ENCODE measurements at places on chromosomes 6 and 20.

GRCh38 chr20:53205046-53205445 lies 232.9 kb downstream of the TSHZ2 start:
- no peak overlapping the region for H3K27ac ChIP-seq
- no peaks in the 10 kb centered on the region for H3K4me1 ChIP-seq
- no peaks in the 10 kb centered on the region for H3K36me3 ChIP-seq

DNA sequence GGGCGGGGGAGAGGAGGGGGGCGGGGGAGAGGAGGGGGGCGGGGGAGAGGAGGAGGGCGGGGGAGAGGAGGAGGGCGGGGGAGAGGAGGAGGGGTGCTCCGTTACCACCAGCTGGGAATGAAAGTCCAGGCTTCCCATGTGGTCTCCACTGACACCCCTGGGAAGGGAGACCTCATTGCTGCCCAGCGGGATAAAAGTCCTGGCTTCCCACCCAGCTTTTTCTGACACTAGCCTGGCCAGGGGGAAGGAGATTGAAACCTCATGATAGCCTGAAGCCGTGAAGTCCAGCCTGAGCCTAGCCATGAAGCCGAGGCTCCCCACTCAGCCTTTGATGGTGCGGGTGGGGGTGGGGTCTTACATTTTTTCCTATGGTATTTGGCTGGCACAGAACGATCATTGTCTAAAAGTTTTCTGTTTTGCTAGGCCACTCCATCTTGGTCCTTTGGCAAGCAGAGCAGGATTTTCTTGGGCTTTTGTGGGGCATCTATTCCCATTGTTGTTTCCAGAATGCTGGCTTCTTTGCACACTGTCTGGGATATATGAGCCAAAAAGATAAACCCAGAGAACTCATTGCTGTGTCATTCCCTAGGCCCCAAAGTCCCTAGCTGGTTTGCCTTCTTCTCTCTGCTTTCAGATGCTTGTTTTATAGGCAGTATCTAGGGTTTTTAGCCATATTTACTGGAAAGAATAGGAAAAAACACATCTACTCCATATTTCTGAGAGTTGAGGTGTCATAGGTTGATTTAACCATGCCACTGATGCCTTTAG lies 67.9 kb upstream of the RNF24 start:
- DNase-seq: no peak
- no peaks in the 10 kb centered on the region for H3K36me3 ChIP-seq
- H3K4me1 ChIP-seq: peaks cover 11% of the 10 kb centered on the region
- no peak overlapping the region for H3K27ac ChIP-seq
- no peaks in the 10 kb centered on the region for H3K27me3 ChIP-seq

- no peak overlapping the region for H3K4me3 ChIP-seq
Observed at GRCh38 chr6:129642322-129642721, 67.7 kb downstream of the ARHGAP18 start.

DNA sequence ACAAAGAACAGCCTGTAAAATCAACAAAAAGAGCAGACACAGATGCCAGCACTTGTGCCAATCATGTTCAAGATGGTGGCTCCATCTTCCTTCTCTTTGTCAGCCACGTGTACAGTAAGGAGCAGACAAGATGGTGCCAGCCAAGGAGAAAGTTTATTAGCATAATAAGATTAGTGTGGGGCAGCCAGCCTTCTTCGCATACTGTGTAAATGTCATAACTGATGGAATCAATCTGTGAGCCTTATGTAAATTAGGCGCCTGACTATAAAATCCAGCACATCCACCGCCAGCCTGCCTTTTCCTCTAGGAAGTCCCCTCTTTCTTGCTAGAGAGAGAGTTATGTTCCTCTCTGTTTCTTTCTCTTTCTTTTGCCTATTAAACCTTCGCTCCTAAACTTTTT lies 99.7 kb upstream of the RALGAPA2 start:
- no peak for DNase-seq
- H3K36me3 ChIP-seq: no peaks in the 10 kb centered on the region
- H3K27me3 ChIP-seq: no peaks in the 10 kb centered on the region
- H3K4me3 ChIP-seq: no peak overlapping the region
- H3K27ac ChIP-seq: no peak overlapping the region
- H3K4me1 ChIP-seq: no peaks in the 10 kb centered on the region

GRCh38 chr6:25694366-25694765 lies 42.4 kb downstream of the SCGN start:
- no peak overlapping the region for H3K27ac ChIP-seq
- no peak overlapping the region for H3K4me3 ChIP-seq
- no peaks in the 10 kb centered on the region for H3K27me3 ChIP-seq
- no peak for DNase-seq

- no peak overlapping the region for H3K4me3 ChIP-seq
- no peaks in the 10 kb centered on the region for H3K4me1 ChIP-seq
- H3K27ac ChIP-seq: no peak overlapping the region
- DNase-seq: no peak
Observed at GRCh38 chr6:12480379-12480778, 190.2 kb downstream of the EDN1 start.

- H3K4me1 ChIP-seq: no peaks in the 10 kb centered on the region
- no peaks in the 10 kb centered on the region for H3K27me3 ChIP-seq
- no peak for DNase-seq
- no peak overlapping the region for H3K27ac ChIP-seq
- H3K4me3 ChIP-seq: no peak overlapping the region
Observed at GRCh38 chr6:120899932-120900331, 434.3 kb downstream of the TBC1D32 start.

DNA sequence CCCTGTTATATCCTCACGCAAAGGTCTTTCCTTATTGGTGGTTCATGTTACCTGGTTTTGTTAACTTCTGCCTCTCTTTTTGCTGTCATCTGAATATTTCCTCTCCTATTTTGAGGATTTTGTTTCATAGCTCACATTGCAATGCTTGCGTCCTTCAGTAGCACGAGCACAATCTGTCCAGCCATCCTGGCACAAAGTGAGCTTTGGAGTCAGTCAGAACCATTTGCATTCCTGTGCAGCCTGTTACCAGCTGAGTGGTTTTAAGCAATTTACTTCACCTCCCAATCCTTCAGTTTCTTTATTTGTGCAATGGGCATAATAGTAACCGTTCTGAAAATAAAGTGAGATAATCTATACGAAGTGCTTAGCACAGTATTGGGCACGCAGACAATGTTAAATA lies 42.7 kb downstream of the AKAP7 start:
- H3K36me3 ChIP-seq: no peaks in the 10 kb centered on the region
- no peak for DNase-seq
- H3K4me1 ChIP-seq: no peaks in the 10 kb centered on the region
- no peaks in the 10 kb centered on the region for H3K27me3 ChIP-seq

GRCh38 chr6:129853996-129854711 lies 7.0 kb downstream of the TMEM244 start:
- no peak for DNase-seq
- no peaks in the 10 kb centered on the region for H3K36me3 ChIP-seq
- peaks cover 10% of the 10 kb centered on the region for H3K4me1 ChIP-seq
- no peaks in the 10 kb centered on the region for H3K27me3 ChIP-seq

DNA sequence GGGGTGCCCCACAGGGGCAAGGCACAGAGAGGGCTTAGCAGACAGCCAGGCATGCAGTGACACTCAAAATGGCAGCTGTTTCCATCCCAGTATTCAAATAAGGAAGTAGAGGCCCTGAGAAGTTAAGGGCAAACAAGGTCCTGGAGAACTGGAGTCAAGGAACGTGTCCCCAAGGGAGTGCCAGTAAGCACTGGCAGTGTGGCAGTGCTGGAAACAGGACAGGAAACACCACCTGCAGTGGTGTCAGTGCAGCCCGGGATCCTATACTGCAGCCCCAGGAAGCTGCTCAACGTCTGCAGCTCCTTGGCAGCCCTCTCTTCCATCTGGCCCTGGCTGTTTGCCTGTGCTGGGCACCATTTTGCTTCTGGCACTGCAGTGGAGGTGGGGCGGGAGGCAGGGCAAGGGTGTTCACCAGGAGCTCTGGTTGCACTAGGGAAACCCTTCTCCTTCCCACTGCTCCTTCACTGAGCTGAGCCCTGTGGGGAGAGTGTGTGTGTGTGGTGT lies 56.3 kb downstream of the EDN3 start:
- H3K27ac ChIP-seq: no peak overlapping the region
- no peaks in the 10 kb centered on the region for H3K4me1 ChIP-seq
- H3K36me3 ChIP-seq: no peaks in the 10 kb centered on the region
- H3K4me3 ChIP-seq: no peak overlapping the region

DNA sequence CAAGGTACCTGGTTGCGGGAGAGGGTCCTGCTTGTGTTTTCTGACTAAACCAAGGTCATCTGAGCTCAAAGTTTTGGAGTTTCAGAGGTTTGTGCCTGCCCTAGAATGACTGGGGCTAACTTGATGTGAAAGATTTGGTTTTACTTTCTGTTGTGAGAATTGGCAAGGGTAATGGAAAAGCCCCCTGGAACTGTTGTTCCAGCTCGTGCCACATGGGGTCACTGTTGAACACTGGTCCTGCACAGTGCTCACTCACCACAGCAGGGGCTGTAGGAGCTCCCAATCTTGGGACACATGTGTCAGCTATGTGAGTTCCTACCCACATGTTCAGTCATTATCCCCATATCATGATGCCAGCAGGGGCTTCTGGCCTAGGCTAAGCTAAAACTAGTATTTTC lies 6.5 kb downstream of the TGM6 start:
- no peaks in the 10 kb centered on the region for H3K27me3 ChIP-seq
- H3K27ac ChIP-seq: no peak overlapping the region
- no peaks in the 10 kb centered on the region for H3K4me1 ChIP-seq
- no peak for DNase-seq

DNA sequence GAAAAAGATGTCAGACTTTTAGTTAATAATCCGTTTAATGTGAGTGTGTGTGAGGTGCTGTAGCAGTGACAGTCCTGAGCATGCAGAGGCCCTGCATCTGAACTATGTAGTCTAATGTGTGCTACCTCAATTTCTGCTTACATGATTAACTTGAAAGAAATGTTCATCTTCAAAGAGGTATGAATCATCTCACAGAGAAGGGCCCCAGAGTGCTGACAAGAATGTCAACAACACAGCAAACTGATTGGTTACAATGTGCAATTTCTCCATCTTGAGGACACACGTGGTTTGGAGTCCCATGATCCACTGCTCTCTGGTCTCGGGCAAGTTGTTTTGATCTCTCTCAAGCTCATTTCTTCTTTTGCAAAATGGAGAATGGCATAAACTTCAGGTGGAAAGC lies 61.7 kb upstream of the EMILIN3 start:
- H3K27ac ChIP-seq: no peak overlapping the region
- H3K4me3 ChIP-seq: no peak overlapping the region
- no peaks in the 10 kb centered on the region for H3K4me1 ChIP-seq
- H3K27me3 ChIP-seq: no peaks in the 10 kb centered on the region

GRCh38 chr6:73369157-73369556 lies 540 bp downstream of the OOEP start:
- DNase-seq: no peak
- H3K4me1 ChIP-seq: no peaks in the 10 kb centered on the region
- no peaks in the 10 kb centered on the region for H3K27me3 ChIP-seq
- no peak overlapping the region for H3K4me3 ChIP-seq

DNA sequence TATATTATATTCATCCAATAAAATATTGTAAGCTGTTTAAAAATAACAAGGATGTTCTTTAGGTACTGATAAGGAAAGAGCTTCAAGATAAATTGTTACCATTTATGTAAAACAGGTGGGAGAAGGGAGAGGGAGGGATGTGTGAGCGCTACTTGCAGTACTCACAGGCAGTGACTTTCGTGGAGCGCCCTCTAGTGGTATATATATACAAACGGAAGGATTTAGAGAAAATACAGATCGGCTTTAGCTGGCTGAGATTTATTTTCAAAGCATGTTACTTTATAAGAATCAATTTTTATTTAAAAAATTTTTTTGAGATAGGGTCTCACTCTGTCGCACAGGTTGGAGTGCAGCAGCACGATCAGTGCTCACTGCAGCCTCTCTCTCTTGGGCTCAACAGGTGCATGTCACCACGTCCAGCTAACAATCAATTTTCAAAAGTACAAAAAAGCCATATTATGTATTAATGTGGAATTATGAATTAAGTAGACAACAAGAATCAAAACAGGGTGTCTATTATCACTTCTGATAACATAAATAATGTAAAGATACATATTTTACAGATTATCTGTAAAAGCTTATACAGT lies 3.3 kb upstream of the MOG start:
- no peak overlapping the region for H3K27ac ChIP-seq
- H3K27me3 ChIP-seq: no peaks in the 10 kb centered on the region
- H3K4me1 ChIP-seq: peaks cover 35% of the 10 kb centered on the region
- H3K4me3 ChIP-seq: no peak overlapping the region
- no peaks in the 10 kb centered on the region for H3K36me3 ChIP-seq
- no peak for DNase-seq

GRCh38 chr20:40713508-40713907 lies 24.5 kb upstream of the MAFB start:
- no peak overlapping the region for H3K4me3 ChIP-seq
- no peak for DNase-seq
- H3K27me3 ChIP-seq: peaks cover 57% of the 10 kb centered on the region
- H3K36me3 ChIP-seq: no peaks in the 10 kb centered on the region
- peaks cover 4% of the 10 kb centered on the region for H3K4me1 ChIP-seq
- H3K27ac ChIP-seq: no peak overlapping the region

GRCh38 chr6:109449795-109450673 lies 5.5 kb downstream of the MICAL1 start:
- peaks cover 11% of the 10 kb centered on the region for H3K4me1 ChIP-seq
- no peaks in the 10 kb centered on the region for H3K27me3 ChIP-seq
- H3K4me3 ChIP-seq: no peak overlapping the region
- no peak overlapping the region for H3K27ac ChIP-seq
- DNase-seq: no peak

DNA sequence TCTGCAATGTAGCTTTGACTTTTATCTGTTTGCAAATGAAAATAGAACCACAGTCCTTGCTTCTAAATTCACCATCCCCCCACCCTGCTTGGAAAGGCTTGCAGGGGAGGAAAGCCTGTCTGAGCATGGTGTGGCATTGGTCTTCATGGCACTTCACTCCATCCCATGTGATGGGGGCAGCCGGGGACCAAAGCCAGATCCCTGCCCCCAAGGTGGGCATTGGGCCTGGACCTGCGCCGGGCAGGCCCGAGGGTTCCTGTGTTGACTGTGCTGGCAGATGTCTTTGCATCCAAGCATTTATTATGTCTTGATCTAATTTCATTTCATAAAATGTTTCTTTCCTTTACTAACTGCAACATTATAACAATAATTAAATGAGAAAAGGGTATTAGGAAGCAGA lies 120.0 kb downstream of the SYNDIG1 start:
- H3K36me3 ChIP-seq: no peaks in the 10 kb centered on the region
- DNase-seq: no peak
- H3K27me3 ChIP-seq: no peaks in the 10 kb centered on the region
- no peak overlapping the region for H3K27ac ChIP-seq
